ENCODE measurements at places on chromosomes 3 and 15.

DNA sequence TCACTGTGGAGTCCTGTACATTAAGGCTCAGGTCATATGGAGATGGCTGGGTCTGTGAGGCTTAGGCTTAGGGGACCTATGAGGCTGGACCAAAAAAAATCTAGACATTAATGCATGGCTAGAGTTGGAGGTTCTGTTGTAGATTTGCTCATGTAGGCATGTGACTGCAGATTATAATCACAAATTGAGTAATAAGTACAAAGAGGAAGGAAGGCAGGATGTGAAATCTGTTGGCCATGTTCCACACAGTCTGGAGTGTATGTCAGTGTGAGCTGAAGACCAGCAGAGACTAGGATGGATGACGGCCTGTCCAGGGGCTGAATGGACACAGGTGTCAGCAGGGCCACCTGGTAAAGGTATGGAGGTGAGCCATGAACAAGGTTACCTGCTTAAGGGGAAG, at the start of gene ST3GAL6:
Gene ST3GAL6 (plus strand): TSS at position 265 of the 400 bp plus-strand sequence. CDS start 5,101 bp downstream, outside the sequence.
- ATAC-seq = no peak

- no peak for ATAC-seq
These were observed 10.0 kb downstream of the ARMC8 start for GRCh38 chr3:138197058-138197457.

- no peak for ATAC-seq
These were observed 190.1 kb downstream of the GOLGA6L6 start for GRCh38 chr15:20351448-20351971.

GRCh38 chr3:143551761-143552160, 296.5 kb downstream of the SLC9A9 start:
- ATAC-seq = no peak

- ATAC-seq = no peak
These were observed 28.8 kb upstream of the IMPDH2 start for GRCh38 chr3:49058011-49058410.

All from activated T-helper 17 cell treated with anti-CD3 and anti-CD28 coated beads, Interleukin-2, amount 50 U/mL, for 72 hours (primary cell).